NCI-H82 (cell line): ENCODE measurements at places on chromosomes 1 and 21.
A peak's percentile ranks its signal among the peaks of the same experiment; 100 is the strongest.

- no peak for DNase-seq
Measured at GRCh38 chr1:199220031-199220430, 581.2 kb downstream of the PTPRC start.

- no peak for DNase-seq
Measured at GRCh38 chr21:43328958-43329691, 97.8 kb downstream of the SIK1 start.

DNA sequence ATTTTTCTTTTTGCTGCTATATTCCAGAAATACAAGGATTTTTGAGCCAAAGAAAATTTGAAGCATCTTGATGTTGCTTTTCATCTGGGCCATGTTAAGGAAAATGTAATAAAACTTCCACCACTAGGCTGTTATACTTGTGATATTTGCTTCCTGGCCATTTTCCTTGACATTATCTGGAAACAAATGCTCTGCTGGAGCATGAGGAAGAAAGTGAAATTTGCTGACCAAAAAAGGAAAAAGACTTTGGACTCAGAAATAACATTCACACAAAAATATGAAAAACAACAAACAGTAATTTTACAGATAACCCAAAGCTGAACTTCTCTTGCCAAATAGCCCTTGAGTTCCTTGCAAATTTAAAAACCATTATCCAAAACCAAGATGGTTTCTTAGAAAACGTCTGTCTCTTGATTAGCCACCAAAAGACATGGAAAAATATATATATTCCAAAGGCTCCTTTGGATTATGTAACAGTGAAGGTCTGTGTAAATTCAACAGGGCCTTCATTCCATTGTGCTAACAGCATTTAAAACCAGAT is 344.5 kb downstream of the LMX1A start:
- DNase-seq: no peak

DNA sequence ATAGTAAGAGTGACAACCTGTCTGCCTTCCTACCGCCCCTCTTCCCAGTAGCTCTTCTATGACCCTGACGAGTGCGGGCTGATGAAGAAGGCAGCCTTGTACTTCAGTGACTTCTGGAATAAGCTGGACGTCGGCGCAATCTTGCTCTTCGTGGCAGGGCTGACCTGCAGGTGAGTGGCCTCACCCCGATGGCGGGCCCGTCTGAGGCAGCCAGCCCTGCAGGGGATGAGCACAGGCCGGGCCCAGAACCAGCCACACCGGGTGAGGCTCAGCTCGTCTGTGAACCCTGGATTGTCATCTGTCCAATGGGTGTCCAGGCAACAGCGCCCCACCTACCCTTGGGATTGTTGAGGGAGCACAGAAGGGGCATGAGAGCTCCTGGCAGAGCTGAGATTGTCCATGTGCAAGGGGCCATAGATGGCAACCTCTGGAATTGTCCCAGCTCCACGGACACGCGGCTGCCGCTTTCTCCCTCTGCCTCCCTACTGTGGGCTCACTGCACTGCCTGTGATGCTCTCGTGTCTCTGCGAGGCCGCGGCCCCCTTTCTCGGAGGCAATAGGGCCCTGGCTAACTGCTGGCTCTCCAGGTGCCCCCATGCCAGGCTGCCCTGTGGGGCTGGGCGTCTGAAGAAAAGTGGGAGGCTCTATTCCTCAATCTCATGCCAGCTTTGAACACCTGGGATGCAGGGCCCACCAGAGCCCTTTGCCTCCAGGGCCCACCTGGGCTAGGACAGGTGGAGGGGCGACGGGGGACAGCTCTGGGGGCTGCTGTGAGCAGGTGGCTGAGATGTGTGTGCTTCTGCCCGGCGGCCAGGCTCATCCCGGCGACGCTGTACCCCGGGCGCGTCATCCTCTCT is 50.0 kb upstream of the LRRC3 start:
- no peak for DNase-seq

GRCh38 chr1:39317111-39317510 is 112.6 kb downstream of the MACF1 start:
- no peak for DNase-seq

- DNase-seq: no peak
Measured at GRCh38 chr1:154777781-154778180, 92.3 kb downstream of the KCNN3 start.

GRCh38 chr1:222588135-222588534 is 1.6 kb downstream of the TAF1A start:
- no peak for DNase-seq

- no peak for DNase-seq
Measured at GRCh38 chr1:163758977-163759670, 437.4 kb downstream of the NUF2 start.

DNA sequence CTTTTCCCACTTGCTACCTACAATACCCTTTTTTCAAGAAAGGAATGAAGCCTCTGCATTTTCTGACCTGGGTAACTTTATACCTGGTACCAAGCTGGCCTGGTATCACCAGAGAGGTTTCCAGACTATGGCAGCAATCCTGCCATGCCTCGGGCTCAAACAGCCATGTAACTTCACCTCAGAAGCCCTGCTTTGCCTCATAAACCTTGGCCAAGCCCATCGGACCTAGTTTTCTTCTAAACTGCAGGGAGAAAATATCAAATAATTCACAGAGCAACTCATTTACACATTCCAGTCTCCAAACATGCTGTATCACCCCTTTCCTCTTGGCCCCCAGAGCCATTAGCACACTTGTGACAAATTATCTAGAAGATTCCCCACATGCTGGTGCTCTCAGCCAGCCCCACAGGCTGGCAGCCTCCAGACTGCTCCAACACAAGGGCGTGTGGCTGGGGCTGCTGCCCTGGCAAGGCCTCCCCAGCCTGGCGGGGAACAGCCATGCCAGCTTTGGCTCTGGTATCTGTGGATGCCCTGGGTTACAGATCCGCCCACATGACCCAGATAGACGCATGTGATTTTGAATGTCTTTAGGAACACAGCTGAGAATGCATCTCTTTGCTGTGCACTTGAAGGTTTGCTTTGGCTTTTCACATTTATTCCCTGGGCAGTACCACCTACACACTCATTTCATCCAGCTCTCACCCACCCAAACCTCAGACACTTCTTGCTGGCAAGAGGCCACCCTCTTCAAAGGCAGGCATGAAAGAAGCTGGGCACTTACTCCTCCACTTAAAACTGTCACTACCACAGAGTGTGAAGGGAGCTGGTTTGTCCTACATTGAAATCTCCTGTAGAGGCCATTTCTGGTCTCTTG is 70.0 kb upstream of the BCAR3 start:
- DNase-seq: no peak

DNA sequence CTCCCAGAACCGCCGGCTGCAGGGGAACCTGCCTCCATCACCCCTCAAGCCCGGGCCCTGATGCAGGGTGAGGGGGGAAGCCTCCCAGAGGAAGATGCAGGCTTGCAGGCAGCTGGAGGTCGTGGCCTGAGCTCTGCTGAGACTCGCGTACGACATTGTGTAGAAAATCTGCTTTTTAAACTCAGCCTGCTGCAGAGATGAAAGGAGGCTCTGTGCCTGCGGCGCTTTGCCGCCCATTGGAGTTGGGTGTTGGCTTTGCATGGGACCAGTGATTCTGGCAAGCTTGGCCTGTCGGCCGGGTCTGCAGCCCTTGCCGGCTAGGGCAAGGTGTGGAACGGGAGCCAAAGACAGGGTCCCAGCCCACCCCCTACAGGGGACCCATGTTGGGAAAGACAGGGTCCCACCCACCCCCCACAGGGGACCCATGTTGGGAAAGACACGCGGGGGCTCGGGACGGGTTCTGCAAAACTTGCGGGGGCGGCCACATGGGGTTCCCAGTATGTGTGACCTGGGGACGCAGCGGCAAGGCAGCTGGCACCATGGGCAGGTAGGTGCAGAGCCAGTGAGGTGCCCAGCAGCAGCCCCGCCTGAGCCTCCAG is 55.6 kb downstream of the SLX9 start:
- DNase-seq: no peak

DNA sequence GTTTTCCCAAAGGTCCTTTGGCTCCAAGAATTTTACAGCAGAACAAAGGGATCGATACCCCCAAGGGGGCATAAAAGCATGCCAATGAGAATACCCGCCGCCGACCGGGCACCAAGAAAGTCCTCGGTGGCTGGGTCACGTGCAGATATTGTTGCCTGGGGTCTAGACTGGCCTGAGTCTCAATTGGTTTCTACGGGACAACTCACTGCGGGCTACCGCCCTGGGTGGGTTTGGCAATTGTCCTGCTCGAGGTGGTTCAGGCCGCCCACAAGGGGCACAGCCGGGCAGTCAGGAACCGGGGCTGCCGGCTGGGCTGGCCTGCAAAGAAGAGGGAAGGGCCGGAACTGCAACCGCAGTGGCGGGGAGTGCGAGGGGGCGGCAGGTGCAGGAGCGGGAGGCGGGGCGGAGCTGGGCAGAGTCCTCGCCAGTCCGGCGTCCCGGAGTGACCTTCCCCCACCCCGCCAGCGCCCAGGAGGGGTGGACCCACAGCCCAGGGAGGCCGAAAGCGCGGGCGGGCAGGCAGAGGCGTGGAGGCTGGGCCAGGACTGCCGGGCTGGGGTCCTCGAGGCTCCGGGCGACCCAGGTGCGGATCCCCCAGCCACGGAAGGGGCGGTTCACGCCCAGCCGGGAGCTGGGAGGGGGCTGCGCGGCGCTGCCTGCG is 926 bp upstream of the ATP1B1 start:
- DNase-seq: peak; percentile 93

DNA sequence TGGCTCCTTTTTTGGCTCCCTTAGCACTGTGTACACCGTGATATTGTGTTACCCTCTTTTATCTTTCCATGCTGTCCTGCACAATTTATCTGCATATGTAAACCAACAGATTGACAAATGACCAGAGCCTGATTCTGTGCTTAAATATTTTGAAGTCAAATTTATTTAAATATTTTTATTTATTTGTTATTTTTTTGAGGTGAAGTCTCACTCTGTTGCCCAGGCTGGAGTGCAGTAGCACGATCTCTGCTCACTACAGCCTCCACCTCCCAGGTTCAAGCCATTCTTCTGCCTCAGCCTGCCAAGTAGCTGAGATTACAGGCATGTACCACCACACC is 12.8 kb downstream of the PMF1 start:
- DNase-seq: no peak

DNA sequence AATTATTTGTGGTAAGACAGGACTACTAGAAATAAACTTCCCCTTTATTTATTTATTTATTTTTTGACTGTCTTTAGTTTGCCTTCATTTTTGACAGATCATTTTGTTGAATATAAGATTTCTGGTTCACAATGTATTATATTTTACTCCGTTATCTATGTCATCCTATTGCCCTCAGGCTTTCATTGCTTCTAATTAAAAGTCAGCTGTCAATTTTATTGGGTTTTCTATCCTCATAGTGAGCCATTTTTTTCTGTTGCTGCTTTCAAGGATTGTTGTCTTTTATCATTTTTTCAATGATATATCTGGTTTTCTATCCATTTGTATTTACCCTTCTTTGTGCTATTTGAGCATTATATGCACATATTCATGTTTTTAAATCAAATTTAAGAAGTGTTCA is 866.2 kb downstream of the LRRIQ3 start:
- DNase-seq: no peak

DNA sequence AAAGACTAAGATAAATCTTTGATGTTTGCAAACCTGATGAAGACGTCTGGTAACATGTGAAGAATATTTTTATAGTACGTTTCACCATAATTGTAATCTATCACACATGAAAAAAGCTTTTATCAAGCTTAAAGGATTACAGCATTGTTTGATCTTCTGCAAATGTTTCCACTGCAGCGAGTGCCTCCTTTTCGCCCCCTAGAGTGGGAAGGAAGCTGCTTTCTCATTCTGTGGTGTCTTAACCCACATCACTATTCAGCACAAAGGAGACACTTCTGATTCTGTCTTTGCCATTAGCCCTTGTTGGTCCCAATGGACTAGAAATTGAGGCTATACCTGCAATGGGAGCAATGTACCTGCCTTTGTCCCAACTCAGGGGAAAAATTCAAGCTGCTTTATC is 46.0 kb upstream of the IL12RB2 start:
- peak; percentile 36 for DNase-seq

GRCh38 chr1:41876576-41877445 is 41.9 kb downstream of the HIVEP3 start:
- DNase-seq: peak; percentile 13

DNA sequence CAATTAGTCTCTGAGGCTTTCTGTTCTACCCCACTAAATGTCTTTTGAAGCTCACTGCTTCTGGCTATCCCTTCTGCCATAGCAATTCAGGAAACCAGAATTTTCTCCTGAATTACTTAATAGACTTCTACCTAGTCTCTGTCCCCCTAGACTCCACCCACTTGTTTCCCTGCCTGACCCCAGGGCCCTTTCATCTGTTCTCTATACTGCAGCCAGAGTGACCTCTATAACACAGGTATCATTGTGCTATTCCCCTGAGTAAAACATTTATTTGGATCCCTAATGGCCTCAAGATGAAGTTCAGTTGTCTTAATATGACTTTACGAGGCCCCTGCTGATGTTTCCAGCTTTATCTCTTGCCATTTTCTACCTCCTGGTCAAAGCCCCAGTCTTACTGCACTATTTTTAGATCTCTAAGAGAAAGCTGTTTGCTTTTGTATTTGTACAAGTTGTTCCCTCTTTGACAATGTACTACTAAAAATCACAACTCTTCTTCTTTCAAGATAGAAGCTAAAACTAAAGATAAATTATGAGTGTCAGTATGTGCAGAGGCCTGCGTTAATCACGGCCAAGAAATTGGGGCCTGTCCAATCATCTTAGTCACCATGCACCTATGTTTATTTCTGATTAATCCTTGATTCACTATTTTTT is 54.5 kb downstream of the ATP1B1 start:
- DNase-seq: peak; percentile 77

DNA sequence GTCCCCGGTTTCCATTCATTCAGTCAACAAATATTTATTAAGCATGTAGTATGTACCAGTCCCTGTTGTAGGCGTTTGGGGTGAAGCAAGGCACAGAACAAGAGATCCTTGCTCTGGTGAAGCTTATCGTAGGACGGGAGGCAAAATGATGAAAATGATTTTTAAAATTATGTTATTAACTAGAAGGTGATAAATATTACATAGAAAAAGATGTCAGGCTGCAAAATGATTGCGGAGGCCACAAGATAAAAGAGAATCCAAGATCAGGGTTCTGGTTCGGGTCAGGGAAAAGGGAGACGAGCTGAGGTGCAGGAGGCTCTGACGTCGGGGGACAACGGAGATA is 602 bp upstream of the CGN start:
- no peak for DNase-seq

GRCh38 chr1:206809504-206810084 is 37.3 kb upstream of the IL10 start:
- DNase-seq: peak; percentile 16

- DNase-seq: no peak
Measured at GRCh38 chr1:226364514-226364899, 43.4 kb downstream of the PARP1 start.

DNA sequence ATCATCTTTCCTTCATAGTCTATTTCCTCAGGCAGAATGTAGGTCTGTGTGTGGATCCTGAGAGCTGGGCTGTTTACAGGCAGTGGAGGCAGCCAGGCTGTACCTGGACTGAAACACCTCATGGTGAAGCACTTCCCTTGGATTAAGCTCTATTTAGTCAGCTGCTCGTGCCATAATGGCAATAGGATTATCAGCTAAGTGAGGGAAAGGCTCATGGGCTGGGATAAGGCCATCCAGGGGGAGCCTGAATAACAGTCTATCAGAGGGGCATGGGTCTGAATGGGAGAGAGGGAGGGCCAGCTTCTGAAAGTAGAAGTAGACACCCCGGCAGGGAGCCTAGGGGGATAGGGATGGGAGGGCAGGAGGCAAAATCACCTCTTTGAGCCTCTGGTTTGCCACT is 8.3 kb downstream of the RNASEL start:
- DNase-seq: peak; percentile 99
